ENCODE measurements at places on chromosomes 11 and 22.

DNA sequence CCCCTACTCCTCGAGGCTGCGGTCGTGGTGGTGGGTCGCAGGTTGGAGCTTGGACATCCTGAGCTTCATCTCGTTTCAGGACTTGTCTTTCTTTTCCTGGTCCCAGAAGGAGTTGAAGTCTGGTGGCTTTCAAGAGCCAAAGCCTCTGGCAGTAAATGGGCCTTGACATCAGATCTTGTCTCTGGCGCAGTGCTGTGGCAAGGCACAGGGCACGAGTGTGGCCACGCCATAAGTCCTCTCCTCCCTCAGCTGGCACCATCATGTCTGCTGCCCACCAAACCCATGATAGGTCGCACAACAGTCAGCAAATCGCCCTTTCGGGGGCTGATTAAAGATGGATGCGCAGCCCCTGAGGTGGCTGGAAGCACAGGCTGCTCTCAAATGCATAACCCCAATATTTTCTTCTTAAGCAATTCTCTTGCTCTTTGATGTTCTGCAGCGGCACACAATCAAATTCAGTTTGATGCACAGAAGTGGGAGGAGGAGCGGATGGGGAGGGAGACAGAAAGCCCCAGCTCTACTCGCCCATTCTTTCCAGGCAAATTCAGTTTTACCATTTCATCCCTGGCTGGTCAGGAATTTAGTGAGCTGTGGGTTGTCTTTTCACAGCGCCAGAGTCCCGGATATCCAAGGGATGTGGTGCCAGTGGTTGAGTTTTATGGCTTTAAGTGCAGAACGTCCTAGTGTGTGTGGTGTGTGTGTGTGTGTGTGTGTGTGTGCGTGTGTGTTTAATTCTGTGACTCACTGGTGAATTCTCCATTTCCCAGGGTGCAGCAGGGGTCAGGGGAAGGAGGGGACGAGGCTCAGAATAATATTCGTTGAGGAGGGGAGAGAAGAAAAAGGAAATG lies 162.0 kb downstream of the DSCAML1 start:
- no peak for DNase-seq

DNA sequence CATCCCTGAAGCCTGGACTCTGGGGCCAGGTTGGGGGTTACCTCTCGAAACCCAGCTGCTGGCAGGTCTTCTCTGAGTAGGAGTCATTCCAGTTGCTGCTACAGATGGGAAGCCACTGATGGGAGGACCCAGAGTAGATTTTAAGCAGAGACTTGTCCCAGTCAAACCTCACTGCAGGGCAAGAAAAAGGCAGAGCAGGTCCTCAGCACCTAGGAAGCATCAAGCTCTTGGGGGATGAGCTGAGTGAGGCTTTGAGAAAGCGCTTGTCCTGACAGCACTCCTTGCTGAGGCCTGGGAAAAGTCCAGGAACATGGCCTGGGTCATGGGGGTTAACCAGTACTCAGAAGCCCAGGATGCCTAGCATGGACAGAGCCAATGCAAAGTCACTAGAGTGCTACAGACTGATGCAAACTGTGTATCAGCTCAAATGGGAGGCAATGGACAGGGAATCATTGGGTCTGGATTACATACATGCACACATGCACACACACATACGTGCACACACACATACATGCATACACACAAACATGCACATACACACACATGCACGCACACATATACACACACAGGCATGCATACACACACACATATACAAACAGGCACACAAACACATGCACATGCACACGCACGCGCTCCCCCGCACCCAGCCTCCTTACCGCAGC lies 15.3 kb downstream of the TMPRSS13 start:
- DNase-seq: no peak

DNA sequence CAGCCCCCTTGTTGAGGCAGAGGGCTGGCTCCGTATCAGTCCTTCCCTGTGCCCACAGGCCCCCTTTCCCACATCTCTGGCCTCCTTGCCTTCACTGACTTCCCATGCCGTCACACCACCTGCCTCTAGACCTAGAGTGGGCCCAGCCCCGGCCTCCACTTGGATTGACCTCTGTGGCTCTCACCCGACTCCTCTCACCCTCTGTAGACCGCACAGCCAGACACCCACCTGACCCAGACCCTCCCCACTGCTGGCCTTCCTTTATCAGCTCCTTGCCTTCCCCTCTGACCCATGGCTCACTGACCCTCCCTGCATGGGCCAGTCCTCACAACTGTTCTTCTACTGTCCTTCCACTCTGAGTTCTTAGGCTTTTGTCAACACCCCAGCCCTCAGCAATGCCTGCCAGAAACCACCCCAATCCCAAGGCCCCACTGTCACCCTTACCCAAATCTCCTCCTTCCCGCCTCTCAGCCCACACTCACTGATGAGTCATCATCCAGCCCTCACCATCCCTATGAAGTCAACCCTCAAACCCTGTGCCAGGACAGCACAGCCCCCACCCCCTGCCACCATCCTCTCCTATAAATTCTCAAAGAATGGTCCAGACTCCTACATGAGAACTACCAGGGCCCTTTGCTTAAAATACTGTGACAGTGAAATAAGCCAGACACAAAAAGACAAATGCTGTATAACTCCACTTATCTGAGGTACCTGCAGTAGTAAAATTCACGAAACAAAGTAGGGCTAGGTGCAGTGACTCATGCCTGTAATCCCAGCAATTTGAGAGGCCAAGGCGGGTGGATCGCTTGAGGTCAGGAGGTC lies 53.4 kb downstream of the SCGB1A1 start:
- DNase-seq: no peak

- DNase-seq: no peak
These were observed 6.3 kb downstream of the CABP7 start for GRCh38 chr22:29726106-29726505.

- no peak for DNase-seq
These were observed 597.9 kb upstream of the KIRREL3 start for GRCh38 chr11:127598476-127598875.

DNA sequence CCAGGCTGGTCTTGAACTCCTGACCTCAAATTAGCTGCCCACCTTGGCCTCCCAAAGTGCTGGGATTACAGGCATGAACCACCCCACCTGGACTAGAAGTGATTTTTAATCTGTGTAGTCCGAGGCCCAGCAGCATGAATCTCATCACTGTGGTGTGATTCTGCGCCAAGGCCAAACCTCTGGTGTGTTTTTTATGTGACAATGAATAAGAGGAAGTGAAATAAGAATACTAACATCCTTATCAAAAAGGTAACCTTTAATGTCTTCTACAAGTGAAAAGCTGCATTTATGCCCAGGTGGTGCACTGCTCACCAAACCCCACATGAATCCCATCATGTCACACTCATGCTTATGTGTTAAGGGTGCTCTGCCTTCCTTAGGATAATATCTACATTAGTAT lies 77.1 kb upstream of the OR9Q1 start:
- DNase-seq: no peak

GRCh38 chr11:73649206-73649605 lies 2.8 kb downstream of the PLEKHB1 start:
- no peak for DNase-seq

GRCh38 chr22:36641902-36642640 lies 61.5 kb downstream of the CACNG2 start:
- no peak for DNase-seq

DNA sequence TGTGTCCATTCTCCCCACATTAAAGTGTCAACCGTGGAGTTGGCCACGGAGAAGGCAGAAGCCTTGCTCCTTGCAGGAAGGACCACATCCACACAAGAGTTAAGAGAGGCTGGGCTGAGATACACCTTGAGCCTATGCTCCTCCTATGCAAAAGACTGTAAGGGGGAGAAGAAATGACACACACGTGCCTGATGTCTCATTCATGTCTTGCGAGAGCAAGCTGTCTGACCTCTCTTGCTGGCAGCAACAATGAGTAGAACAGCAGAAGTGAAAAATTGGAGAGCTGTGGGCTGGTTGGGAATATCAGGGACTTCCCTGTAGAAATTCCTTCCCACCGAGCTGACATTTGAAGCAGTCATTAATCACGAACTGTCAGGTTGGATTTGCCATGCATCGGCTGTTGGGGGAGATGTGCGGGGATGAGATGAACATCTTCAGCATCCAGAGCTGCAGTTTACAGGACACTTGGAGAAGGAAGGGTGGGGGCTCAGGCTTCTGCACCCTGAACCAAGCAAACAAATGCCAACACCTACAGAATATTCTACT lies 139.3 kb downstream of the MYO18B start:
- DNase-seq: no peak

DNA sequence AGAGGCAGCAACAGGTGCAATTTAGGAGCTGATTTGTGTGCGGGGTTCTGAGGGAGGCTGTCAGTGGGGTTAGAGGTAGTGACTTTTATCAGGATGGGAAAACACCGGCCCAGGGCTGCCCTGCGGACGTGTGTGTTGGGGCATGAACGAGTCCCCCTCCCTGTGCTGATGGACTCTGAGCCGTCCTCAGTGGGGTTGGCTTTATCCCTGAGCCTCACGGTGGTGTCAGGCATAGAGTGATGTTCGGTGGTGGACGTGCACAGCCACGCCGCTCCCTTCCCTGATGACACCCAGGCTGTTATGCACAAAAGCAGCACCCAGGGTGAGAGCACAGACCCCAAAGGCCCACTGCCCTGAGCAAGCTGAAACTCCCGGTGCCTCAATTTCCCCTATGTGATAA lies 809.1 kb downstream of the BRD1 start:
- no peak for DNase-seq

DNA sequence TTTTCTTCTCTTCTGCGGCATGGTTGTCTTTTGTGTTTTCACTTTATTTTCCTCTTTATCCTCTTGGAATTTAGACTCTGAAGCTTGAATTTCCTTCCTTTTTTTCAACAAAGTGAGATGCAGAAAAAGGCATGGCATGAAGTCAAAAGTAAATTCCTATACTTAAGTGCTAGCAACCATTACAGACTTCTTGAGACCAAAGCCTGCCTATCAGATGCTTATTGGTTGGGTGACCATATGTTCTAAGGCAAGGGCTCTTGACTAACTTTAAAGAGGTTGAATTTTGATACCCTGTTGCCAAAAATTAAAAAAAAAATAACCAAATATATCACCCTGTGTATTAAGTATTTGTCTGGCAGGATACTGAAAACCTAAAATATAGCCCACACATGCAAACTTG lies 237.4 kb downstream of the TMEM135 start:
- no peak for DNase-seq

DNA sequence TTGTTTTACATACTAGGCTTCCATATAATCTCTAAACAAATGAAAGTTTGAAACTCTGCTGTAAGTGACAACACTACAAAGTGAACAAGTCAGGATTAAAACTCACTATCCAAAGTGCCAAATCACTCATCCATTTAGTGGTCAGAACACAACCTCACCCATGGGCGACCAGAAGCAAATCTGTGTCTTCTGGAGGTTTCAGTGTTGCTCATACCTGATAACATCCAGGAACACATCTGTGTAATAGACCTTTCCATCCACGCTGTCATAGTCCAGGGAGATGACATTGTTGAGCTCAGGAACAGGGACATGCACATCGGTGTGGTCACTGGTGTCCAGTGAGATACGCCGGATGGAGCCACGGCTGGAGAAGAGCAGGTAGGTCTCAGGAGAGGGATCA lies 28.5 kb upstream of the CKAP5 start:
- no peak for DNase-seq

GRCh38 chr11:76665172-76665571 lies 5.4 kb downstream of the LRRC32 start:
- DNase-seq: no peak

GRCh38 chr11:9681583-9682372 lies 17.9 kb downstream of the SWAP70 start:
- DNase-seq: no peak

GRCh38 chr22:19663286-19663815 lies 51.0 kb upstream of the SEPTIN5 start:
- DNase-seq: no peak

DNA sequence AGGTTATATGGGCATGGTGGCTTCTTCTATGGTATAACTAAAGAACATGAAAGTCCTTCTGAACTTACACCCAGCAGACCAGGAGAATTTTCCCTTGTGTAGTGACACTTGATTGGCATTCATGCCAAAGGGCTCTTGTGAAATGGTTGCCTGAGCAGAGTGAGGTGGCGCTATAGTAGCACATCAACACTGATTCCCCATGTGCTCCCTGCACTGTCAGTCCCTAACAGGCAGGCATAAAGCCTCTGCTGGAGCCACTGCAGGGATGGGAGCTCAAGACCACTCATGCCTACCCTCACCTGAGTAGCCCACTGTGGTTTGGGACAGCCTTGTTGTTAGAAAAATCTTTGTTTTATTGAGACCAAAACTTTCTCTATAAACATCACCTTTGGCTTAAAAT lies 92.6 kb upstream of the LIN7C start:
- DNase-seq: no peak

DNA sequence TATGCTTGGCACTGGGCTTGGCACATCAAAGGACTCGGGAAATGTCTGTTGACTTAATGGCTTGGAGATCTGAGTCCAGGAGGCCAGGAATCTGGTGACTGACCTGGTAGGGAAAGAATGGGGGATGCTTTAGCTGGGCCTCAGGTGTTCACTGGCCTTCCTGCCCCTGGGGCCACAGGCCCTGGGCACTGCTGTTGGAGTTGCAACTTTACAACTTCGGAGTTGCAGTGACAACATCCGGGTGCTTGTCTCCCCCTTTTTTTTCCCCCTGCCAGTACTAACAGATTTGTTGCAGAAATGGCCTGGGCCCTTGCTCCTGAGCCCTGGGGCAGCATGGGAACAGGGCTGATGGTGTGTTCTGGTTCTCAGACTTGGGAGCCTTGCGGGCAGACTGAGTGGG lies 23.8 kb downstream of the OSBP2 start:
- DNase-seq: no peak

DNA sequence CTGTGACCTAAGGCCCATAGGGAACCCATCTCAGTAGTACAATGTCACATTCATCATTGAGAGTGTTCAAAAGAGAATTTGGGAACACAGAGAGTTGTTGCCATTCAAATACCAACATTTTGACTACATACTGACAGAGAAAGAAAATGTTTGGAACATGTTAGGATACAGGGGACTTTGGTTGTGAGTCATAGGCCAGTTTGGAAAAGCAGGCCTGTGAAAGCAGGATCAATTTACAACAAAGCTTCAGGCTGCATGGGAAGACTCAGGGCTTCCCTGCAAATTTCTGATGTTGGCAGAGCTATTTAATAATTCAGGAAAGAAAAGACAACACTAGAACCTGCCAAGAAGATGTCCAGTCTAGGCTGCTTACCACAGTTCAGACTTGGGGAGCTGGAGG lies 374 bp downstream of the NLRP10 start:
- DNase-seq: no peak

- no peak for DNase-seq
These were observed 44.2 kb downstream of the MRE11 start for GRCh38 chr11:94449437-94449836.

DNA sequence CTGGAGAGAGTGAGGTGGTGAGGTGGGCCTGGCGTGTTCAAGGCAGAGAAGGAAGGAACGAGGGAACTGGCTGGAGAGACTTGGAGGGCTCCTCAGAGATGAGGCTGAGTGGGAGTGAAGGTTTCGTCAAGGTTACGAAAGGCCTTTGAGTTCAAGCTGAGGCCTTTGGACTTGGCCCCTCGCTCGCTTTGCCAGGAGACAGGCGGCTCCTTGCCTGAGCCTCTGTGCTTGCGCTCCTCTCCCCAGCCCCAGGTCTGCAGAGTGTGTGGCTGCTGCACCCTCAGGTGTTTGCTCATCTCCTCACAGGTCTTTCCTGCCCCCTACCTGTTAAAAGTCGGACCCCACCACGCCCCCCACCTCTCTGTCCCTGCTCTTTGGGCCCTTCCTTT lies 91.6 kb downstream of the ATXN10 start:
- DNase-seq: no peak

GRCh38 chr22:50057278-50058060 lies 629 bp downstream of the TTLL8 start:
- no peak for DNase-seq

GRCh38 chr11:12808519-12808918 lies 134.3 kb downstream of the TEAD1 start:
- no peak for DNase-seq
